ENCODE measurements at places on chromosomes 3 and 15. TPM values are rescaled to one million over a fixed set of nuclear protein-coding genes. Genes with fewer than 3 reads are reported as not detected.
A peak's percentile ranks its signal among the peaks of the same experiment; 100 is the strongest.

DNA sequence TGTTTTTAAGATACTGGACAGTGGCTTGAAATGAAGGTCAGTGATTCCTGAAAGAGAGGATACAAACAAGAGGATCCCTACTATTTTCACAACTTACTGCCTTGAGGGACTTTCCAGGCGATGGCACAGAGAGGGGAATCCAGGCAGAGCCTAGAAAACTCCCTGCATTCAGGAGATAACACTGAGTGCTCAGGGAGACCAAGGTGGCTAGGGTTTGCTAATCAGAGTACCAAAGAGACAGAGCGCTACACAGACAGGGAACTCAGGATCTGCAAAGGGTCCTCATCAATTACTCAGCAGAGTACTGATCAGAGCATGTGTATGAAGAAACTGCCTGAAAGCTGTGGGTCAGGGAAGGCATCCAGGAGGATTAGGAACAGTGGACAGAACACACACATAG lies 11.7 kb upstream of the MRPS22 start:
- H3K4me1 ChIP-seq = peaks cover 4% of the 10 kb centered on the region
- DNase-seq = no peak
- H3K27me3 ChIP-seq = peaks cover 3% of the 10 kb centered on the region
- no peak overlapping the region for H3K4me3 ChIP-seq

DNA sequence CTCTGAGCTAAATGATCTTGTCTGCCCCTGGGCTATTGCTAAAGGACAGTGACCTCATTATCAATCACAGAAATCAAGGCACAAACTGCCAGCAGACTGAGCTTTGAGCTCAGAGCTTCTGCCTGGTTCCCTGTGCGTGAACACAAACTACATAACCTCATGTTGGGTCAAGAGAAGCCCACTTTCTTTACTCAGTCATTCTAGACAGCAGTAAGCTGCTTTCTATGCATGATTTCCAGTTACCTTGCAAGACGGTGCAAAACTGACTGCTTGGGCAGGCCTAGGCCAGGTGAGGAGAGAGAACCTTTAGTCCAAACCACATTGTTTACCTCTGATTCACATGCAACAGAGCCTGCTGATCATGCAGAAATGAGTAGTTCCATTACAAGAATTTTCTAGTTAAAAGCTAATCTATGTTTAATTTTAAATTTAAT lies 75.1 kb downstream of the ARRDC4 start:
- no peaks in the 10 kb centered on the region for H3K27me3 ChIP-seq
- no peak overlapping the region for H3K4me3 ChIP-seq
- DNase-seq = no peak
- no peaks in the 10 kb centered on the region for H3K4me1 ChIP-seq
- no peak overlapping the region for H3K27ac ChIP-seq

DNA sequence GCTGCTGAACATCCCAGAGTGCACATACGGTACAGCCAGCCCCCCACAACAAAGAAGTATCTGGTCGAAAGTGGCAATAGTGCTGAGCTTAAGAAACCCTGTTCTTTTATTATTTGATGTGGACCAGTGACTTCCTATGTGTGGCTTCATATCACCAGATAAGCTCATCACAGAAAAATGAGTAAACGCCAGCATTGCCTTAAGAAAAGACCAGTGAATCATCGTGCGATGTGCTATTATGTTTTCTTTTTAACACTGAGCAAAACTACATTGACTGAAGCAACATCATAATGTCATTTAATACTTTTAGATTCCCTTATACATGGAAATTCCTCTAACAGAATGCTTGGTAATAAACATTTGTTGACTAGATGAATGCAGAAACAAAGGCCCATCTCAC lies 45.2 kb upstream of the ARRDC4 start:
- H3K27ac ChIP-seq = no peak overlapping the region
- no peaks in the 10 kb centered on the region for H3K4me1 ChIP-seq
- no peak for DNase-seq
- no peak overlapping the region for H3K4me3 ChIP-seq
- H3K27me3 ChIP-seq = no peaks in the 10 kb centered on the region
- H3K36me3 ChIP-seq = no peaks in the 10 kb centered on the region

DNA sequence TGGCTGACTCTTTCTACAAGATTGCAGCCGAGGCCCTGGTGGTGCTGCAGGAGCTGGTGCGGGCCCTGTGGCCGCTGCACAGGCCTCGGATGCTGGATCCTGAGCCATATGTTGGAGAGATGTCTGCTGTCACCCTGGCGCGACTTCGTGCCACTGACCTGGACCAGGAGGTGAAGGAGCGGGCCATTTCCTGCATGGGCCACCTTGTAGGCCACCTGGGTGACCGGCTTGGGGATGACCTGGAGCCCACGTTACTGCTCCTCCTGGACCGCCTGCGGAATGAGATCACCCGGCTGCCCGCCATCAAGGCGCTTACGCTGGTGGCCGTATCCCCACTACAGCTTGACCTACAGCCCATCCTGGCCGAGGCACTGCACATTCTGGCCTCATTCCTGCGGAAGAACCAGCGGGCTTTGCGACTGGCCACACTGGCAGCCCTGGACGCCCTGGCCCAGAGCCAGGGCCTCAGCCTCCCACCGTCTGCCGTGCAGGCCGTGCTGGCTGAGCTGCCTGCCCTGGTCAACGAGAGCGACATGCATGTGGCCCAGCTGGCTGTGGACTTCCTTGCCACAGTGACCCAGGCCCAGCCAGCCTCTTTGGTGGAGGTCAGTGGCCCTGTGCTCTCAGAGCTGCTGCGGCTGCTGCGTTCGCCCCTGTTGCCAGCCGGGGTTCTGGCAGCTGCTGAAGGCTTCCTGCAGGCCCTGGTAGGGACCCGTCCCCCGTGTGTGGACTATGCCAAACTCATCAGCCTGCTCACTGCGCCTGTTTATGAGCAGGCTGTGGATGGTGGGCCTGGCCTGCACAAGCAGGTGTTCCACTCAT lies 20.3 kb downstream of the CAND2 start:
- H3K27ac ChIP-seq = no peak overlapping the region
- H3K4me3 ChIP-seq = no peak overlapping the region
- no peaks in the 10 kb centered on the region for H3K36me3 ChIP-seq
- H3K4me1 ChIP-seq = no peaks in the 10 kb centered on the region

- peaks cover 39% of the 10 kb centered on the region for H3K27me3 ChIP-seq
- peak; percentile 10 for DNase-seq
- H3K4me3 ChIP-seq = no peak overlapping the region
- no peaks in the 10 kb centered on the region for H3K36me3 ChIP-seq
- no peak overlapping the region for H3K27ac ChIP-seq
- H3K4me1 ChIP-seq = peaks cover 22% of the 10 kb centered on the region
Observed at GRCh38 chr3:31980530-31981205, 394 bp downstream of the OSBPL10 start.

DNA sequence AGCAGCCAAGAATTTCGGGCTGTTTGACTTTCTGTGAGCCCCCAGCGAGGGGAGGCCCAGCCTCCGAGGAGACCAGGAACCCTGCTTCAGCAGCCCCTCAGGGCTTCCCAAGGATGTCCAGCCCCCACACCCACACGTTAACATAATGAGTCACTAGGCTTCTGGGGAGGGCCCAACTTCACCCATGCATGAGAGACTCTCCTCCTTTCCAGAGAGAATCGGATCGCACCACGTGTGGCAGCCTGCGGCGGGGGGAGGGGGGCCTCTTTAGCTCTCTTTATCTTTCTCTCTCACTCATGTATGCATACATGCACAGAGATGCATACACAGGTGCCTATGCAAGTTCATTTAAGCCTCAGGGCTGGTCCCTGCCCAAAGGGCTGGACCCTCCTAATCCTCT lies 3.1 kb upstream of the AP2M1 start:
- H3K4me3 ChIP-seq = no peak overlapping the region
- H3K27me3 ChIP-seq = no peaks in the 10 kb centered on the region
- no peak overlapping the region for H3K27ac ChIP-seq
- H3K4me1 ChIP-seq = peaks cover 17% of the 10 kb centered on the region
- peaks cover 9% of the 10 kb centered on the region for H3K36me3 ChIP-seq

- H3K4me3 ChIP-seq = no peak overlapping the region
- no peaks in the 10 kb centered on the region for H3K36me3 ChIP-seq
- H3K4me1 ChIP-seq = no peaks in the 10 kb centered on the region
- no peak overlapping the region for H3K27ac ChIP-seq
Observed at GRCh38 chr15:71191296-71191695, 76.0 kb downstream of the THSD4 start.

- H3K36me3 ChIP-seq = no peaks in the 10 kb centered on the region
- H3K4me3 ChIP-seq = no peak overlapping the region
- peaks cover 9% of the 10 kb centered on the region for H3K4me1 ChIP-seq
- H3K27me3 ChIP-seq = peaks cover 3% of the 10 kb centered on the region
Observed at GRCh38 chr3:157063926-157064325, 96.0 kb downstream of the CCNL1 start.

- H3K27me3 ChIP-seq = peaks cover 59% of the 10 kb centered on the region
- H3K27ac ChIP-seq = no peak overlapping the region
- no peak for DNase-seq
- H3K4me1 ChIP-seq = no peaks in the 10 kb centered on the region
- H3K4me3 ChIP-seq = no peak overlapping the region
- H3K36me3 ChIP-seq = no peaks in the 10 kb centered on the region
Observed at GRCh38 chr3:147385059-147386012, 21.0 kb downstream of the ZIC4 start.

- H3K27ac ChIP-seq = no peak overlapping the region
- H3K36me3 ChIP-seq = no peaks in the 10 kb centered on the region
- no peak for DNase-seq
- no peak overlapping the region for H3K4me3 ChIP-seq
- H3K4me1 ChIP-seq = no peaks in the 10 kb centered on the region
- H3K27me3 ChIP-seq = no peaks in the 10 kb centered on the region
Observed at GRCh38 chr3:124372775-124373174, 357.5 kb upstream of the UMPS start.

- H3K4me1 ChIP-seq = no peaks in the 10 kb centered on the region
- no peak overlapping the region for H3K4me3 ChIP-seq
- DNase-seq = no peak
- no peak overlapping the region for H3K27ac ChIP-seq
- no peaks in the 10 kb centered on the region for H3K36me3 ChIP-seq
Observed at GRCh38 chr3:142065932-142066331, 83.4 kb downstream of the TFDP2 start.

GRCh38 chr3:194092881-194093301 lies 43.1 kb upstream of the HES1 start:
- no peaks in the 10 kb centered on the region for H3K27me3 ChIP-seq
- no peaks in the 10 kb centered on the region for H3K4me1 ChIP-seq
- no peak overlapping the region for H3K4me3 ChIP-seq
- no peak overlapping the region for H3K27ac ChIP-seq
- H3K36me3 ChIP-seq = no peaks in the 10 kb centered on the region

DNA sequence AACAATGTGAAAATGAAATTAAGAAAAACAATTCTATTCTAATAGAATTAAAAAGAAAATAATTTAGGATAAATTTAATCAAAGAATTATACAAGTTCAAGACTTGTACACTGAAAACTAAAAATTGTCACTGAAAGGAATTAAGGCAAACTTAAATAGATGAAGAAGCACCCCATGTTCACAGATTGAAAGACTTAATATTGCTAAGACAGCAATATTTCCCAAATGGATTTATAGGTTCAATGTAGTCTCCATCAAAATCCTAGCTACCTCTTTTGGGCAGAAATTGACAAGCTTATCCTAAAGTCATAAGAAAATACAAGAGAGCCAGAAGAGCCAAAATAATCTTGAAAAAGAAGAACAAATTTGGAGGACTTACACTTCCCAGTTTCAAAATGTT lies 53.5 kb upstream of the UBE3A start:
- H3K27ac ChIP-seq = no peak overlapping the region
- H3K27me3 ChIP-seq = no peaks in the 10 kb centered on the region
- H3K36me3 ChIP-seq = no peaks in the 10 kb centered on the region
- no peak overlapping the region for H3K4me3 ChIP-seq
- H3K4me1 ChIP-seq = no peaks in the 10 kb centered on the region

DNA sequence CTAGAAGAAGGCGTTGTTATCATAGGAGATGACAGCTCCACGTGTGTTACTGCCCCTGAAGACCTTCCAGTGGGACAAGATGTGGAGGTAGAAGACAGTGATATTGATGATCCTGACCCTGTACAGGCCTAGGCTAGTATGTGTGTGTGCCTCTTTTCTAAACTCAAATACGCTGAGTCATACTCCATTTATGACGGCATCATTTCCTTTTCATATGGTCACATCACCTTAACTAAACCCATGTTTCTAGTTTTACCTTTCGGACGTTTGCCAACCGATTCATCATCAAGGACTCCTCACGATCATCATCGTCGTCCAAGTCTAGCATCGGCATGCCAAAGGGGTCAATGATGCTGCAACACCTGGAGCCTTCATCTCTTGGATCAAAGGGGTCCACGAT lies 149.0 kb downstream of the CBLB start:
- no peak for DNase-seq
- H3K27me3 ChIP-seq = no peaks in the 10 kb centered on the region
- H3K36me3 ChIP-seq = peaks cover 39% of the 10 kb centered on the region
- H3K4me3 ChIP-seq = no peak overlapping the region
- no peak overlapping the region for H3K27ac ChIP-seq

DNA sequence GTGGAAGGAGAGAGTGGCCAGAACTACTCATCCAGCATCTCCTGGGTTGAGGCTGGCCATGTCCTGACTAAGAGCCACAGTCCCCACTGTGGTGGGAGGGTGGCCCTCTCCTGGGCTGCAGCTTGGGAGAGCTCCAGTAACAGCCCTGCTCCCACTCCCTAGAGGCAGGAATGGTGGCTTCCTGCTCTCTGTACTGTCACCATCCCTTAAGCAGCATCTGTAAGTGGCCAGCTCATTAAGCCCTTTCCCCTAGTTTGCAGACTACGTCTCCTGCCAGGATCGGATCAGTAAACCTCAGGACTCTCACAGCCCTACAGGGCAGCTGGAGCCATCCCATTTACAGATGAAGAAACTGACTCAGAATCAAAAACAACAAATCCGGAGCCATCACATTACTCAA lies 30.5 kb downstream of the DNAJB8 start:
- H3K27ac ChIP-seq = no peak overlapping the region
- DNase-seq = no peak
- H3K27me3 ChIP-seq = peaks cover 8% of the 10 kb centered on the region
- H3K4me3 ChIP-seq = no peak overlapping the region

DNA sequence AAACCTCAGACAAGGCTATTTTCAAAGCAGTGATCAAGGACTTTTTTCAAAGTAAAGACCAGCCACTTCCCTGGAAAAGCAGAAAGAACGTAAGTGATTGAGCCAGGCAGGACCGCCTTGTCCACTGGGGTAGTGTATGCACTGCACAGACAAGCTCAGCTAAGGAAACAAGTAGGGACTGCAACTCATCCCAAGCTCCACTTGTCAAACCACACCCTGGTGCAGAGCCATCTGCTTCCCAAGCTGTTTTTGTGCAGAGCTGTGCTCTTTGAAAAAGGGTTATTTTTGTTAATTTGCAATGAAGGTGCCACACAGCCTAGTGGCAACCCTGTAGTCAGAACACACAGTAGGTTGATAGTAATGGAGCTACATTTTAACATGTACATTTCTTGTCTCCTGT lies 193.3 kb downstream of the ADAMTS9 start:
- H3K4me1 ChIP-seq = no peaks in the 10 kb centered on the region
- no peak for DNase-seq
- no peak overlapping the region for H3K4me3 ChIP-seq
- no peak overlapping the region for H3K27ac ChIP-seq
- H3K27me3 ChIP-seq = peaks cover 3% of the 10 kb centered on the region
- no peaks in the 10 kb centered on the region for H3K36me3 ChIP-seq

- H3K27me3 ChIP-seq = peaks cover 1% of the 10 kb centered on the region
- H3K4me1 ChIP-seq = no peaks in the 10 kb centered on the region
- H3K27ac ChIP-seq = no peak overlapping the region
- H3K4me3 ChIP-seq = no peak overlapping the region
- DNase-seq = no peak
Observed at GRCh38 chr3:124786511-124787241, 56.4 kb downstream of the UMPS start.

Gene C3orf85
- not detected for total RNA-seq

Gene MYO5C
- total RNA-seq = 4.1 TPM

Gene DGKG
- total RNA-seq = 0.81 TPM

Data from CD4-positive, CD25-positive, alpha-beta regulatory T cell (primary cell).